Fibroblast of skin of left biceps (primary cell): ENCODE measurements at places on chromosomes 7 and 10.

- DNase-seq = no peak
These were observed 283.0 kb upstream of the VSTM2A start for GRCh38 chr7:54259185-54259584.

DNA sequence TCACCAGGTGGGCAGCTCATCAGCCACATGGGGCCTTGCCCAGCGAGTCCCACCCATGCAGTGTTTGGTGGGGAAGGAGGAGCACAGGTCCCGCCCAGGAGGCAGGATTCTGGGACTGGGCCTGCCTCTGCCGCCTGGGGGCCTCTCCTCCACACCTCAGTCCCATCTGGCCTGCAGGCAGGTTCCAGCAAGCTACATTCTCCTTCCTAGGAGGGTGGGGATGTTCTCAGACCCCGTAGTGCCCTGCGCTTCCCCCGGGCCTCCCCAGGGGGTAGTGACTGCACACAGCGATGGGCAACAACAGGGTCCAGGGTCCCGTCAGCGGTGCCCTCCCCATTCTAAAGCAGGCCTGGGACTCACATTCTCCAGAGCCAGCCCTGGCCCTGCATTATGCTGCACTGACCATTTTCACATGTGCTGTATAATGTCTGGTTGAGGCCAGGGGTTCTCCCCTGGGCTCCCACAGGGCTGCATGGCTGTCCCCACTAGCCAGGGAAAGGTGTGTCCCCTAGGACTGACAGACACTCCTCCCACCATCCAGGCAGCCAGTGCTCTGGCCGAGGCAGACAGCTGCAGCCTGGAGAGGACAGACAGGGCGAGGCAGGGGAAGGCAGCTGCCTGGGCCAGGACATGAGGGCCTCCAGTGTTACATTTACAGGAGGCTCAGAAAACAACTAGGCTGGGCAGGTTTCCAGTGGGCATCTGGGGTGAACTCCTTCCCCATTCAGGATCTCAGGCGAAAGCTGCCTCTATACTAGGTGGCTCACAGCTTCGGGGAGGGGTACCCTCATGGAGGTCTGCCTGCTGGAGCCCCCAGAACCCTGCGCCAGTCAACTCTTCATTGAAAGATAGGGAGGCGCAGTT, 9.3 kb downstream of the RASGEF1A start:
- no peak for DNase-seq

- no peak for DNase-seq
These were observed 26.3 kb downstream of the IGF2BP3 start for GRCh38 chr7:23443974-23444373.

- DNase-seq = no peak
These were observed 45.9 kb upstream of the GNAI1 start for GRCh38 chr7:80088705-80089104.

DNA sequence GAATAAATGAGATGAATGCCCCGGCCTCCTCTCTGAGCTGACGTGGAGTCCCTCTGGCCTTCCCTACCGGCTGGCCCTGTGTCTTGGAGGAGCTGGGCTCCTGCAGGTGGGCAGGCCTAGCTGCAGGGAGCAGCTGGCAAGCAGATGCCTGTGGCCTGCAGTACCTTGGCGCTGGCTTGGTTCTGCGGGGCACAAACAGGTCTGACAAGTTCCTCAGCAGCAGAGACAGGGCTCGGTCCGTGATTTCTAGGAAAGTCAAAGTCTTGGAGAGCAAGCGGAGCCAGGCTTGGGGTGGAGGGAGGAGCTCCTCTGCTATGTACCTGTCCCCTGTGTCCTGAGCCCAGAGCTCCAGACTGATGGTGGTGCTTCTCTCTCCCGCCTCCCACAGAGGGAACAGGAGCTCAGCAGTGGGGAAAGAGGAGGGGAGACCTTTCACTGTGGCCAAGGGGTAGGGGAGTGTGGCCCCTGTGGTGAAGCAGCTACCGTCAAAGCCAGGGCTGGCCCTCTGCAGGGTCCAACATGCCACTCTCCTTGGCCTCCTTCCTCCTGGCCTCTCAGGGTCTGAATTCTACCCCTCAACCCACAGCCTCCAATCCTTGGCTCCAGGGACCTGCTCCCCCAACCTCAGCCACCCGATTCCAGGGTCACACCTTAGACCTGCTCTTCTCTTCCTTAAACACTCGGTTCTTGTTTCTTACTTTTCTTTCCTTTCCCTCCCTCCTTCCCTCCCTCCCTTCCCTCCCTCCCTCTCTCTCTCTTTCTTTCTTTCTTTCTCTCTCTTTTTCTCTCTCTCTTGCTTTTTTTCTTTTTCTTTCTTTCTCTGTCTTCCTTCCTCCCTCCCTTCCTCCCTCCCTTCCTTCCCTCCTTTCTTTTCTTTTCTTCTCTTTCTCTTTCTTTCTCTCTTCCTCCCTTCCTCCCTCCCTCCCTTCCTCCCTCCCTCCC, 20.1 kb downstream of the MYL10 start:
- DNase-seq = no peak
